Stimulated activated naive CD8-positive, alpha-beta T cell treated with anti-CD3 and anti-CD28 coated beads, Interleukin-15, amount 100 ng/mL, for 72 hours (primary cell): ENCODE measurements at places on chromosomes 2 and 18.

GRCh38 chr2:170830166-170830565, 13.5 kb downstream of the GAD1 start:
- DNase-seq, result no peak

- no peak for DNase-seq
Observed at GRCh38 chr18:7626922-7627440, 59.9 kb downstream of the PTPRM start.

DNA sequence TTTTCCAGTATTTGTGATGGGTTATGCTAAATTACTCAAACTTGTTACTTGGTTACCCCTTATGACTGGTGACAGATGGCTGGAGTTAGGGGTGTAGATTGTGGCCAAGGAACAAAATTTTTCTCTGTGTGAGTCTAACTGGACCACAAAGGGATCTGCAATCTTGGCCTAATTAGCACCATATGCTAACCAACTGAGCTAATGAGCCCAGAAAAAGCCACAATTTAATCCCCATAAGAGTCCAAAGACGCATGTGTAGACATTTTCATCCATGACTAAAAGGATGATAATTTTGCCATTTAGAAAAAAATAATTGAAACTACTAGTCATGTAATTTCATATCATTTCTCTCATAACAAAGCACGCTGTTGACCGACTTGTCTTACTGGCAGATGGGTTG, 151.2 kb downstream of the ABCA12 start:
- no peak for DNase-seq

DNA sequence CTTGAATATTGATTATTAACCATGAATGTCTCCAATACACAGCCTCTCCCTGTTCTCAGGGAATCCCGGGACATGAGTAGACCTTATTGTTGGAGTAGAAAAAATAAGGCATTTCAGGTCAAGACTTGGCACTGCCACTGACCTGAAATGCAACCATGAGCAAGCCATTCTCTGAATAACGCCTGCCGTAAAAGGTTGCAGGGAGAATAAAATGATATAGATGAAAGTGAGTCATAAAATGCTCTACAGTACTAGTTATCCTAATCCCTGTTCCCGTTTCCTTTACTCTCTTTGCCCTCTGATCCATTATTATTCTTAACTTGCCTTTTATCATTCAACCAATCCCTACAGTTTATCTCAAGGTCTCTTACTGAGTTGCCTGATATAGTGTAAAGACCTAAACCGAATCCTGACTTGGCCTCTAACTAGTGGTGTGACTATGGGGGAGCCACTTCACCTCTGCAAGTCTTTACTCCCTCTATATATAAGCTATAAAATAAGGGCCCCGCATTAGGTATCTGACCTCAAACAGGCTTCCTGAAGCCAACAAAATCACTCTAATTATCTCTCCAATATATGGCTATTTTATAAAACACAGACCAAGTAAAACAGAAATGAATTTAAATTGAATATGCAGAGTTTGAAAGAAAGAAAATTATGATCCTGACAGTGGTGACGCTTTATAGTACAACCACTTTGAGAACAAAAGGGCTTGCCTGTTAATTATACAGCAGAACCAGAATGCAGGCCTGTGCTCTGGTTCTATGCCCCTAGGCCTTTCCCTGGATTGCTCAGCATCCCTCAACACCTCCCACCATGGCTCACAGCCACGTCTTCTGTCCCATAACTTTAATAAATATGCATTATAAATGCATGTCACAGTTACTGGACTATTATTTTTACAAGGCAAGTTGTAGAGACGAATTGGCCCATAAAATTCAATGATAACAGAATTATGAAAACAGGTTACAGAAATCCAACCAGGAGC, 183.1 kb downstream of the STK39 start:
- no peak for DNase-seq

- DNase-seq, result peak; percentile 57
Observed at GRCh38 chr2:100580367-100581276, 17.8 kb downstream of the PDCL3 start.

DNA sequence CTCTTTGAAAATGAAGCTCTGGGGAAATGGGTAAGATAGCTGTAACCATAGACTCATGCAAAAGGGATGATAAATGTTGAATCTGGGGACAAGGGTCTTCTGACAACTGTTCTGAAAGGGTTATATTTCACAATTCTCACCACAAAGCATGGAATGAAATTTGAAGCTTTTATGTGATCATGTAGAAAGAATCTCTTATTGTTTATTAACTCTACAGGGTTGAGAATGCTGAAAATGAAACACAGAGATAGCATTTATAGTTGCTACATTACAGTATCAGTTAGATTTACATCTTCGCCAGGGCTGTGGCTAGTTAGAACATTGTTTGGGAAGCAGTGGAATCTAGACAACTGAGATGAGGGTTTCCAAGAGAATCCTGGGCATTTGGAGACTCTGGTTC, 97.4 kb upstream of the LHCGR start:
- no peak for DNase-seq
